ENCODE measurements at places on chromosomes 5 and 9.

DNA sequence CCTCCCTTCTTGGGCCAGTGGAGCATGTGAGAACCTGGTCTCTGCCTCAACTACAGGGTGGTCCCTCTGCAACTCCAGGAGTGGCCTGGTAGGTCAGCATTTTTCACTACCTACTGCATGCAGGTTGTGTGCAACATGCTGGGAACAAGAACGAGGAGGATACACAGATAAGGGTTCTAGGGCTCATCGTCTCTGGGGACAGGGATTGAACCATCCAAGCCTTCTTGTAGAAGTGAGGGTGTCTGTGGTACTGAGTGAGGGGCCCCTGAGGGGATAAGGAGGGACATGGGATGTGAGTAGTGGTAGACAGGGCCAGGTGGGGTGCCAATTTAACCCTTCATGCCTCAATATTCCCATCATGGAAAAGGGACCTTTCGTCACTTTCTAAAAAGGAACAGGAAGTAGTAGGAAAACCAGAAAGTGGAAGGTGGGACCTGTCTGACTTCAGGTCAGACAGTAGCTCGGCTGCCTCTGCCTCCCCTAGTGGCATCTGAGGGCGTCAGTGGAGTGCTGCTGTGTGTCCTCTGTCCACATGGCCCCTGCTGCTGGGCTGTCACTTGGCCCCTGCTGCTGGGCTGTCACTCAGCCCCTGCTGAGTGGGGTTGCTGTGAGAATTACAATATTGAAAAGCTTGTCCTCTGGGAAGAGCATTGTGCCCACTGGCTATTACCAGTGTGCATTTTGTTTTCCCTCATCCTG lies 48.6 kb upstream of the RNU6ATAC start:
- DNase-seq = no peak

- DNase-seq = no peak
Measured at GRCh38 chr5:108561416-108562204, 179.7 kb upstream of the FBXL17 start.

- no peak for DNase-seq
Measured at GRCh38 chr5:79396265-79396664, 117.7 kb downstream of the HOMER1 start.

- DNase-seq = no peak
Measured at GRCh38 chr5:88825584-88826315, 57.2 kb downstream of the MEF2C start.

GRCh38 chr5:157233515-157233914 lies 32.4 kb upstream of the CYFIP2 start:
- DNase-seq = no peak

DNA sequence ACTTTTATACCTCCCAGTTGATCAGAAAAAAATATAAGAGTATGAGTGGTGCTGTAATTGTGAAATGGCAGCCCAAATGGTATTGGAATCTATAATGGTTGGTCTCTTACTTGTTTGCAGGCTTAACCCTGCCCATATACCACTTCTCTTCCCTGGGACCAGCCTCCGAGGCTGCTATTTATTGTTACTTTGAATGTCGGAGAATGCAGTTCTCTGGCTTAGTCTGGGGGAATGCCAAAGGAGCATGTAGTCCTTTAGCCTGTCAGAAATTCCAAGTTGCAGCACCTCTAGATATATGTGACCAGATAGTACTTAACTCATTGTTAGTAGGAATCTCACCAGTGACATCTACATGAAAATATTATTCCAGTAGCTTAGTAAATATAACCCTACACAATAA lies 47.5 kb downstream of the SLC44A1 start:
- no peak for DNase-seq

DNA sequence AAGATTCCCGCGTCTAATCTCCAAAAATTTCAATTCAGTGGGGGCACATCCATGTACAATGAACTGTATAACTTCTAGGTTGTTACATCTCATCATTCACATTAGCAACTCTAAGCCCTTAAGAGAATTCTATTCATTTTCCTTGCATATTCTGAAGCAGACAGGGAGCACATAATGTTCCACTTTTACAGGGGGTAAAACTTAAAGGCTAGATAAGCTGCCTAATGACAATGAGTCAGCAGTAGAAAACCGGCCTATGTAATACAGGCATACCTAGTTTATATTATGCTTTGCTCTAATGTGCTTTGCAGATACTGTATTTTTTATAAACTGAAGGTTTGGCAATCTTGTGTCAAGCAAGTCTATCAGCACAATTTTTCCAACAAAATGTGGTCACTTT lies 40.4 kb downstream of the PTAR1 start:
- DNase-seq = no peak

GRCh38 chr5:73153513-73153912 lies 19.5 kb upstream of the TMEM174 start:
- no peak for DNase-seq

DNA sequence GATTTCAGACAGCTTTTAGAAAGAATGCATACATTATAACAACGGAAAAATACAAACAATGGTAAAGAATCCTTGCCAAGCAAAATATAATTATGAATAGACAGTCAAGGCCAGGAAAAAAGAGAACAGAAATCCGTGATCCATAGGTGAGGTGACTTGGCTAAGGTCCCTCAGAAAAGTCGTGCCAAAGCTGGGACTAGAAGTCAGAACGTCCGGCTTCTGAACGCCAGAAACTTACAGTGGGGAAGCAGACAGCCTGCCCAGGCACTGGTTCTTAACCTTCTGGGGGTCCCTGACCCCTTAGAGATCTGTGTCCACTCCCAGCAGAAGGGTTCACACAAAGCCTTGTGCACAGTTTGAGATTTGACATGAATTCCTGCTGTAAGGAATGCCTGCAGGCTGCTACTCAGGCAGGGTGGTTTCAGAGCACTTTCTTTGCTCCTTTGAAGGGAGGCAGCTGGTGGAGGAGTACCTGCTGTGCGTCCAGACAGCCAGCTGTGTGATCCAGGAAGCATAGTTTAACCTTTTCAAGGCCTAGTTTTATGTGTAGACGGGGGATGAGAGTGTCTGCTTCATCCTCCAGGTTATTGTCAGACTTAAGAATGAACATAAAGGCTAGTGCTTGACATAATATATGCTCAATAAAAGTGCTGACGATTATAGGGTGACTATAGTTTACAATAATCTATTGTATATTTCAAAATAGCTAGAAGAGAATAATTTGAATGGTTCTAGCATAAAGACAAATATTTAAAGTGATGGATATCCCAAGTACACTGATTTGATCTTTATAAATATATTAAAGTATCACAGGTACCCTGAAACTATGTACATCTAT lies 852 bp downstream of the ARHGEF37 start:
- no peak for DNase-seq

DNA sequence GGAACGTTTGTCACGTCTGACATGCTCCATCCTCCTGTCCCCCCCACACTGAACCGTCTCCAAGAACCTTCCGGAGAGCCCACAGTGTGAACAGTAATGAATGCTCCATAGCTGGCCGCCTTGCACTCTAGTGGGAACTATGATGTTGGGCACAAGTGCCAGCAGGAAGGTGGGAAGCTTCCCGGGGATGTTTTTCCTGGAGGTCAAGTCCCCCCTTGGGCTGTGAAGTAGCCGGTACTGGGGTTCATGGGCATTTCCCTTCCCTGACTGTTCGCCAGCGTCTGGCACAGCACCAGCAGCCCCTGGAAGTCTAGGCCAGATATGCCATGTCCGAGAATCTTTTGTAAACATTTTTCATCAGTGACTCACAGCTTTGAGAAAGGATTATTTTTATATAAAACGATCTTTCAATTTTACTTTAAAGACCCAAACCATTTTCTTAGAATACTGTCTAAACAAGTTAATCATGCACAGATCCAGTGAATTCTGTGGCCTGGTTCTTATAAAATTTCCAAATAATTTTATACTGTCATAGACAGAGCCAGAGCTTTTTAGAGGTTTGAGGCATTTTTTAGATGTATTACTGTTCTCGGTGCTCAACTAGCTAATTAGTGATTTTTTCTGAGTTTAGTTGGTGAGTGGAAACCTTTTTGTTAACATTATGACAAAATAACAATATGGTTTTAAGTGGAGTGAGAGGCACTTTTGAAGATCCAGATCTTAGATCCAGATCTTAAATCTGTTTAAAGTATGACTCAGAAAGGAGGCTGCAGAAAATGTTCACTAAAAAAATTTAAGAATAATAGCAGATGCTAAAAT lies 11.6 kb downstream of the ABL1 start:
- DNase-seq = no peak

GRCh38 chr5:36730537-36731216 lies 124.3 kb downstream of the SLC1A3 start:
- DNase-seq = no peak

DNA sequence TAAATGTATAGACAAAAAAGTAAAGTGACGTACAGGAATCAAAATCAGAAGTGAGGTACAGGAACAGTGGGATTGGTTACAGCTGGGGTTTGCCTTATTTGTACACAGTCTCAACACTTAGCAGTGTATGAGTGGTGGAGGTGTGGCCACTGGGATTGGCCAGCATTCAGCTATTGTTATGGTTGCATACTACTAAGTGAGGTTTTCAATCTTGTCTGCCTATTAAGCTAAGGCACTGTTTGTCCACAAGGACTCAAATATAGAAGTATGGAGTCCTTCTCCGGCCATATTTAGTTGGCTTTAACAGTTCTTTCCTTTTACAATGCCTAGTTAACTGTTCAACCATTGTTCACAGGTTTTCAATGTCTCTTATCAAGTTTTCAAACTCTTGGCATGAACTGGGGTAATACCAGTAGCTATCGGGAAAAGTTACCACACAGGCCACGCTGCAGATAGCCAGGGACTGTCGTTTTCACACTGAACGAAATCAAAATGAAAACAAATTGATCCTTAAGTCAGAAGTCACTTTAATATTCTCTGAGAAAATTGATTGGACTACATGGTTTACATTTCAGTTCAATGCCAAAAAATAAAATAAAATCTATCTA lies 176.0 kb upstream of the FREM1 start:
- no peak for DNase-seq

DNA sequence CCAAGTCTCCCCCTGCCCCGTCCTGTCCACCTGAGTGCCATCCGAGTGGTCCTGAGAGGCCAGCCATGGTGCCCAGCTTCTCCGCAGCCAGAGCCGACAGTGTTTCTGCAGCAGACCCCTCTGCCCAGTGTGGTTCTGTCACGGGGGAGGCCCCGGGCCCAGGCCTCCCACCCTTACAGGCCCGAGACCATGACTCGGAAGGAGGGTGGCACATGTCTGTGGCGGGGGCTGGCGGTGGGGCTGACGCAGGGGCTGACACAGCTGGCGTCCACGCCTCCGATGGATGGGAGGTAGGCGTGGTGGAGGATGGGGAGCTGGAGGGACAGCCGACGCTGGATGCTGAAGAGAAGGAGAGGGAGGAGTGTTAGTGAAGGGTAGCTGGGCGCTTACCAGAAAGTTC lies 35.0 kb upstream of the TBC1D2 start:
- DNase-seq = no peak

- no peak for DNase-seq
Measured at GRCh38 chr5:37807015-37807414, 32.8 kb downstream of the GDNF start.

- no peak for DNase-seq
Measured at GRCh38 chr5:159181152-159181551, 28.2 kb downstream of the RNF145 start.

DNA sequence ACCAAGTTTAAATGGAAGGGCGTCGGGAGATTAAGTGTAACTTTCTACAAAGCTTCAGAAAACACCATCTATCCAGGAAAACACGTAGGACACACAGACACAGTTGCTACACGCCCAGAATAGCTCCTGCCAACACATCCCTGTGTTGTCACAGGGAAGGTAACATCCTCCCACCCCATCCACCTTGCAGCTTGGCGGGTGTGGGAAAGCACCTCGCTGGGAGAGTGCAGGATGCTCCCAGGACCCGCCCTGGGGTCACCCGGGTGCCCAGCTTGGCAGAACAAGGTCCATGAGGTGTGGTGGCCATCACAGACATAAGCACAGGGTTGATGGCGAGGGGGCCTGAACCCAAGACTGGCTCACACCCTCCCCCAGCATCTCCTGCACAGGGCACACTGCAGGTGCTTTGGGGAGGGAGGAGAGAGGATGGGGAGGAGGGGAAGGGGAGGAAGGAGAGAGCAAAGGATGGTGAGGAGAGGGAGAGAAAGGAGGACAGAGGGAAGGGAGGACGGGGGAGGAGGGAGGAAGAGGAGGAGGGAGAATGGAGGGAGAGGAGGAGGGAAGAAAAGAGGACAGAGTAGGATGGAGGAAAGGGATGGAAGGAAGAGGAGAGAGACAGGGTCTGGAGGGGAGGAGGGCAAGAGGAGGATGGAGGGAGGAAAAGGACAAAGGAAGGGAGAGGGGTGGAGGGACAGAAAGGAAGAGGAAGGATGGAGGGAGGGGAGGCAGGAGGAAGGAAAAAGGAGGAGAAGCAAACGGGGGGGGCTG lies 37.2 kb downstream of the GOLM1 start:
- no peak for DNase-seq

DNA sequence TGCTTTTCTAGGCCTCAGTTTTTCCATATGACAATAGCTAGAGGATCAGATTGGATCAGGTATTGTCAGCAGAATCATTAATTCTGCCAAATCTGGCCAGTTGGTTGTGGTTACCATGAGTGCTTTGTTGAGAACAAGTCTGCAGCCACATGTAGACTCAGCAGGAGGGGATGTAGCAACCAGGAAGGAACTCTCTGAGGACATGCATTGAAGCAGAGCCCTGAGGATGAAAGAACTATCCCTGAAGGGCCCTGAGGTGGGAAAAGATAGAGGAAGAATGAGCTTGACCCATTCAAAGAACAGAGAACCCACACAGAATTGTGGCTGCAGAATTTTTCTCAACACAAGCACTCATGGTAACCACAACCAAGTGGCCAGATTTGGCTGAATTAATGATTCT lies 60.1 kb upstream of the AFAP1L1 start:
- DNase-seq = no peak

DNA sequence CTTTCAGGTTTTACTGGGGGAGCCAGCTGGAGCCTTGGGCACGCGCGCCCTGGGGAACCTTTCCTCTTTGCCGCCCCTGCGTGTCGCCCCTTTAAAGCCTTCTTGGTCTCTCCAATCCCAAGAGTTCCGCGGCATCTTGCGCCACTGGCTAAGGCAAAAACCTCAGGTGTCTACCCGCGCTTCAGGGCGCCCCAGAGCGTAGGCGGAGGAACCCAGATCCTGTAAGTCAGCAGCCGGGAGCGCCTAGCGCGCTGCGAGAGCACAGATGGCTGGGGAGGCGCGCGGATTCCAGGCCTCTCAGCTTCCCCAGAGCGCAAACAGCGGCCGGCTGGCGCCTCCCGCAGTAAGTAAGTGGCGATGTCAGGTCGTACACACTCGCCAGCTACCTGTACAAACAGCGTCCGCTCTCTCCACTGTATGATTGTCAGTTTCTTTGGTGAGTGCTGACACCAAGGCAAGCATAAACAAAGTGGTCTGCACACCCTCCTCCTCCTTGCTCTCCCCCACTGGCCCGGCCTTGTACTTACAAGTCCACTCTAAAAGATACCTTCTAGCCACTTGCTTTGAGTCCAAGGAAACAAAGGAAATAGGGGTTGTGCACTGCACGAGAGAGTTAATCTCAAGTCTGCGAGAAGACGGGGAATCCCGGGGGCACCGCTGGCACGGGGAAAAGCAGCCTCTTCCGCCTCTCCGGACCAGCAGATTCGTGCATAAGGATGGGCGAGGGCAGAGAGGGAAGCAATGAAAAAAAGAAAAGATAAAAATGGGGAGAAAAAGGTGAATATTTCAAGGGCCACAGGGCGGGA lies 2.9 kb downstream of the HTR1A start:
- DNase-seq = no peak

All from activated gamma-delta T cell (primary cell).